Fibroblast of skin of back (primary cell): ENCODE measurements at places on chromosomes 7 and 10.

DNA sequence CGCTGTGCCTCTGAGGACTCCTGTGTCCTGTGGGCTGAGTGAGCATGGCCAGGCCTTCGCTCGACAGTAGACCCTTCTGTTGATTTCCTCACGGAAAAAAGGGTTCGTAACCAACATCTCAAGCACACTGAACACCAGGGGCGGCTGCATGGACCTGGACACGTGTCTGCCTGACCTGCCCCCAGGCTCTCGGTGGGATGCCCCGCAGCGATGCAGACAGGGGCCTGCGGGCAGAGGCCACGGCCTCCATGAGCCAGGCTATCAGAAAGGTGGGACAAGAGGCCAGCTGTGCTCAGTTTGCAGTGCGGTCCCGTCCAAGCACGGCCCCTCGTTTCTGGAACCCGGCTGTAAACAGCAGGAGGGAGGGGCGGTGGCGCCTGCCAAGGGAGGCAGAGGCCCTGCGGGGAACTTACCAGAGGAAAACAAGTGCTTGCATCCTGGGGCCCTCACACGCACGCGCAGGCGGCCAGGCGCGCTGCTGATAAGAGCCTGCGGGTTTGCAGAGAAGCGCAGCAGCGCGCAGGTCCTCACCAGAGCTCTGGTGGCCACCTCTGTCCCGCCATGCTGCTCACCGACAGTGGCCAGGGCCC lies 10.6 kb downstream of the GPR146 start:
- DNase-seq, result peak; percentile 24

- DNase-seq, result no peak
Observed at GRCh38 chr10:116627386-116627933, 6.7 kb downstream of the PNLIPRP2 start.

DNA sequence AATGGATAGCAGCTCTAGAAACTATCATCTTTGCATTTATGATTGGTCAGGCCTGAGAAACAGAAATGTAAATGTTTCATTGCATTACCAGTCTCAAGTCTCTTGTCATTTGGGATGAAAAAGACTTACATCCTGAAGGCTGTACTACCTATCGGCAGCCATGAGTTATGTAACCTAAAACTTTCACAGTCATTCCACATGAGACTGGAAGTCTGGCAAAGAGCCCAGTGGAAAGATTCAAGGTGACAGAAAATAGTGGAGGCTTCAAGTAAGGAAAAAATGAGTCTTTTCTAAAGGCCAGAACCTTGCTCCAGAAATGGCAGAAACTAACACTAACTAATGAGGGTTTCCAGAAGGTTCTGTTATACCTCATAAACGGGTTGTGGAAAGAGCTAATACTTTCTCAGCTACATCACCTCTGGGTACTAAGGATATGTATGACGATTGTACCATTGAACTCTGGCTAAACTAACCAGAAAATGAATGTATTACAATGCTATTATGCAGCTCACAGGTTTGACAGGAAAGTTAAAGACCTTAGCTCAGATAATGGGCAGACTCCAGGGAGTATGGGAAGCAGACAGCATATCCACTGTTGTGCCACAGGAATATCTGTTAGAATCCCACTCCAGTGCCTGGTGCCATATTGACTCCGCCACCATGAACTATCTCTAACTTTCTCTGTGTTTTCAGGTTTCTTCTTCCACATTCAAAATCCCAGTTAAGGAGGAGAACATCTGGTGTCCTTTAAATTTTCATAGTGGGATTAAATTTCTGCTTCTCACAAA lies 41.7 kb upstream of the DYNC1I1 start:
- no peak for DNase-seq

DNA sequence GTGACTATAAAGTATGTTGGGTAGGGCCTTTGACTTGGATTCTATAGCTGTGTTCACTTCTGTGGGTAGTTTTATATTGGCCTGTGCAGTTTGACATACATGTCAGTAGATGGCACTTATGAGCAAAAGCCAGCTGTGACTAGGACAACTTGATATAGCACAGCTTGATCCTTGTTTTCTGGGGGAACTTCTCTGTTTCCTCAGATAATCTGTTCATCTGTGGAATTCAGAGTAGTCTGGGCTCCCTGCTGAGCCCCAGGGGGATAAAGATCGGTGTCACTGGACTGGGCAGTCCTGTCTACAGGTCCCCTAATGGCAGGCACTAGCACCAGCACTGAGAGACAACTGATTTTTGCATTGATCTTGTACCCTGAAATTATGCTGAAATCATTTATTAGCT lies 25.4 kb downstream of the CYP2C9 start:
- peak; percentile 17 for DNase-seq

DNA sequence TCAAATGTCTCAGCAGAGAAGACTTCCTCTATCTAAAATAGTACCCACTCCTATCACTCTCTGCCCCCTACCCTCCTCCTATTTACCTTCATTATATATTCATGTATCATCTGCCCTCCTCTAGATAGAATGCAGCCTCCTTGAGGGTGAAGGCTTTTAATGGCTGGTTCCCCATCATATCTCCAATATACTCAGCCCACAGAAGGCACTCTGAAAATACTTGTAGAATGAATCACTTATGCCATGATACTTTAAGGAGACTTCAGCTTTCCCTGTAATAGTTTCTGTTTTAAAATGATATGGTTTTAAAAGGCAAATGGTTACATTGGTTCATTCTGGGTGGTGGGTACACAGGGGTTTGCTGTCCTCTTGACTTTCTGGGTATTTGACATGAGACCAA lies 25.3 kb downstream of the GFRA1 start:
- peak; percentile 42 for DNase-seq

DNA sequence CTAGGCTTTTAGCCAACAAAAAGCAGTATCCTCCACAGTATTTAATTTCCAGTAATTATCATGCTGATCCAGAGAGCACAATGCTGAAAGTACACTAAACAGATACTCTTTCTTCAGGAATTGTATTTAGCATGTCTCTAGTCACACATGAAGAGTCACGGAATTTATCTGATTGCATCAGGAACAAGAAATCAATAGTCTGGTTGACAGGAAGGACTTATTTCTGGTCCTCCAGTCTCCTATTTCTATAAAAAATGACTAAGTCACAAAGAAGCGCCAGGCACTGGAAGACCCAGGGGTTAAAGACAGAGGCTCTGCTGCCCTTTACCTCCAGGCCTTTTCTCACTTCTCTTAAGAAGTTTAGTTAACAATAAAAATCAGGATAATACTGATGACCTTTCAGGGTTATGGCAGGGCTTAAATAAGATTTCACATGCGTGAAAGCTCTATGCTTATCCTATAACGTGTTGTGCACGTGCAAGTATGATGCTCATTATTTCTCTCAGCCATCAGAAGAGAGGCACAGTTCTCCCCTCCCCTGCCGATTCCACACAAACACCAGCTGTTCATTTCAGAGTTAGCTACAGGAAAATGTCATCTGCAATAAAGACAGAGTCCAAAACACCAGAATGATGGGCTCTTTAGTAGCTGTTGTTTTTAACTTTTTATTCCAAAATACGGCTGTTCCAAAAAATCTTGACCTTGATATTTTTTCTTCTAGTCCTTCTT lies 36.9 kb downstream of the SLC26A4 start:
- DNase-seq, result no peak

- no peak for DNase-seq
Observed at GRCh38 chr7:86933295-86933845, 126.1 kb downstream of the ELAPOR2 start.

GRCh38 chr10:29403208-29403607 lies 114.3 kb downstream of the LYZL1 start:
- no peak for DNase-seq

DNA sequence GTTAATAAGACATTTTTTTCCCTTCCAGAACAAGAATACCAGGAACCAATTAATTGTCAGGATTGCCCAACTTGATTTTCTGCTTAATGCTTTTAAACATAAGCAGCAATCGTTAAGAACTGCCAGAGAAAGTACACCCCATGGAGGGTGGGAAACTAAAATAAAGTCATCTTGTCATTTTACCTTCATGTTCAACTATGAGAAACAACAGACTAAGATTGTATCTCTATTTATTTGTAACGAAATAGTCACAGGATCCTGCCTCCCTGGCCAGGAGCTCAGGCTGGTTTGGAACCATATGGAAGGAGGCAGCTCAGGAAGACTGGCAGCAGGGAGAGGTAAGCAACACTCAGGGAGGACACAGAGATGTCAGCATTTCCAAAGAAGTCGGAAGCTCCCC lies 129.6 kb downstream of the TNS3 start:
- no peak for DNase-seq

- peak; percentile 71 for DNase-seq
Observed at GRCh38 chr7:130277763-130278643, 11.3 kb downstream of the CPA2 start.

GRCh38 chr7:84675633-84676034 lies 481.0 kb upstream of the SEMA3A start:
- DNase-seq, result no peak

GRCh38 chr10:132135053-132135872 lies 51.5 kb upstream of the DPYSL4 start:
- DNase-seq, result no peak

DNA sequence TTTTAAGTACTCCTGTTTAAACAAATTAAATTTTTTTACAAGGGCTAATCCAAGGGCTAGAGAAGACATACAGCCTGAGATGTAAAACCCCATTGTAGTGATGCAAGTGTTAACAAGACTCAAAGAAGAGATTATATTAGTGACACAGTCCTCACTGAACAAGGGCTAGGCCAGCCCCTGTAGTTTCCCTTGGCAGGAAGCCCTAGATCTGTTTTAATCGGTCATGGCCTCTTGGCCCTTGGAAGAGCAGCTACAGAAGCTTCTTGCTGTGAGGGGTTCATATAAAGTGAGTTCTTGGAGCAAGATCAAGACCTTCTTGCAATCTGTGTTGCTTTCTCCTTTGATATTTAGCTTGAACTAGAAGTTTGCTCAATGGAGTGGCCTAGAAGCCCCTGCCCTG lies 1339.4 kb downstream of the XPNPEP1 start:
- DNase-seq, result no peak

DNA sequence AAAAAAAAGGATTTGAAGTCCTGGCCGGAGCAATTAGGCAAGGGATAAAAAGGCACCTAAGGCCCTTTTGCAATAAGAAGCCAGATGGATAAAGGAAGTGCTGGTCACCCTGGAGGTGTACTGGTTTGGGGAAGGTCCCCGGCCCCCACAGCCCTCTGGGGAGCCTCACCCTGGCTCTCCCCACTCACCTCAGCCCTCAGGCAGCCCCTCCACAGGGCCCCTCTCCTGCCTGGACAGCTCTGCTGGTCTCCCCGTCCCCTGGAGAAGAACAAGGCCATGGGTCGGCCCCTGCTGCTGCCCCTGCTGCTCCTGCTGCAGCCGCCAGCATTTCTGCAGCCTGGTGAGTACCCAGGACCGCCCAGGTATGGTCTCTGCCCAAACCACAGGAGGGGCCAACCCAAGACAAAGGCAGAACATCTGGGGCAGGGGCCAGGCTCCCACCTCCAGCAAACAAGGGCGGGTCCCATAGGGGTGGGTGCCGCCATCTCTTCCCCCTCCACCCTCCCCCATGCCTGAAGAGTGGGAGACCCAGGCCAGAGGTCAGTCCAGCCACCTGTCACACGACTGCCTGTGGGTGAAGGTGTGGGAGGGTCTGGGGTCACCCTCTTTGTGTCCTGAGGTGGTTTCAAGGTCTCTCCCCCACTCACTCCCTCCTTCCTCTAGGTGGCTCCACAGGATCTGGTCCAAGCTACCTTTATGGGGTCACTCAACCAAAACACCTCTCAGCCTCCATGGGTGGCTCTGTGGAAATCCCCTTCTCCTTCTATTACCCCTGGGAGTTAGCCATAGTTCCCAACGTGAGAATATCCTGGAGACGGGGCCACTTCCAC lies at the start of gene PILRB:
PILRB (plus strand) TSS at position 91 of the 830 bp plus-strand sequence; CDS start at position 277, 186 bp downstream.
- no peak for DNase-seq

DNA sequence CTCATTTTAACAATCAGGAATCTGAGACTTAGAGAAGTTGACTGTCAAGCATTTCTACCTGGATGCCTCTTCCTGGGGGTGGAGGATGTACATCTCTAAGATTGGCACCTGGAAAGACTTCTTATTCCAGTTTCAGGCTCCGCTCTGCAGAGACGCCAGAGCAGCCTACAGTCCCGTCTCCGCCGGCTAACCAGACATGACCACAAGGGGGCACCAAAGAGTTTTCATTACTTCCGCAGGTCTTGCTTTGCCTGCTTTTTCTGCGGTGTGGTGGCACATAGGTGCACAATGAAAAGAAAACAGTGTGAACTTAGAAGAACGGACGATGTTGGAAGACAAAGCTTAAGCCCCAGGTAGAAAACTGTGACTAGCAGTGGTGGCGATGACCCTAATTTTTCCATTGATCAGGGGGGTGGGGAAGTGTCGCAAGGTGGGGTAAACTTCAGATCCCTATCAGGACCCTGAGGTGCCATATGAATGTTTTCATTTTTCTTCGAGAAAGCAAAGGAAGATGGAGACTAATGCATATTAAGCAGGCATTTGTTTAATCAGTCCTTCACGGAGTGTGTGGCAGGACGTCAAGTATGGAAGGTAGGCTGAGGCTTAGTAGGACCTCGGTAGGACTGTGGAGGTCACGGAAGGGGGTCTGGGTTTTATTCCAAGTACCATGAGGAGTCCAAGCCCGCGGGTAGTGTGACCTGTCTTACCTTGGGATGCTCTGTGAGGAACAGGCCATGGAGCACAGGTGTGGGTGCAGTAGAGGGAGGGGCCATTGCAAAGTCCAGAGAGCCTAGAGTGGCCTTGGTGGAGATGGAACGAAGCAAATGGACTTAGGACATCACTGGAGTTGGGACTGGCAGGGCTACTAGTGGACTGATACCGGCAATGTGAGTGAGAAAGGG lies 60.1 kb upstream of the SORCS3 start:
- peak; percentile 57 for DNase-seq

DNA sequence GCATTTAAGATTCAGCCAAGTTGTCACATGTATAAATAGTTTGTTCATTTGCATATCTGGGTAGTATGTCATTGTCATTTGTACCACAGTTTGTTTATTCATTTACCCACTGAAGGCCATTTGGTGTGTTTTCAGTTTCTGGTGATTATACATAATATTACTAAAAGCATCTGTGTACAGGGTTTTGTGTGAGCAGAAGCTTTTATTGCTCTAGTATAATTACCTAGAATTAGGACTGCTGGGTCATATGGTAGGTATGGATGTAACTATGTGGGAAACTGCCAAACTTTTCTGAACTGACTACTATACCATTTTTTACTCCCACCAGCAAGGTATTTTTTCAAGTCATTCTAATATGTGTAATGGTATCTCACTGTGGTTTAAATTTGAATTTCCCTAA lies 584.0 kb upstream of the GHITM start:
- peak; percentile 57 for DNase-seq

- no peak for DNase-seq
Observed at GRCh38 chr10:23419201-23419600, 19.7 kb upstream of the OTUD1 start.

- peak; percentile 95 for DNase-seq
Observed at GRCh38 chr10:22433875-22434274, 88.6 kb downstream of the SPAG6 start.

DNA sequence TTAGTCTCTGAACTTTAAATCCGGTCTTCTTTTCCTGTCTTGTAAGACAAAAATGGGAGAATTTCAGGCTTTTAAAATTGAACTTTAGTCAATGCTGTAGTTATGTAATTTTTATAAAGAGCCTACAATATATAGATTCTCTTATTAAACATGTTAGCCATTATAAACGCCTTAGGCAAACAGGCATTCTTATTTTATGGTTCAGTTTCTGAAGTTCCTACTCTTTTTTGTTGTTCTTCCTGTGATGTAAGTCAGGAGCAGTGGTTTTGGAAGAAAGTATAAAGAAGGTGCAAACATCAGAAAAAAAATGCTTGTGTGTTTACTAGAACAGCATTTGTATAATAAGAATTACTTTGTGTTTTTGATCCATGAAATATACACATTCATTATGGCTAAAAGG lies 41.6 kb downstream of the BICC1 start:
- peak; percentile 19 for DNase-seq

GRCh38 chr10:99534939-99535763 lies 2.4 kb downstream of the NKX2-3 start:
- DNase-seq, result peak; percentile 28

- DNase-seq, result no peak
Observed at GRCh38 chr7:115680921-115681320, 349.6 kb downstream of the TFEC start.
